Calu3 (cell line): ENCODE measurements at places on chromosomes 2 and 18.
A peak's percentile ranks its signal among the peaks of the same experiment; 100 is the strongest.

- no peak for DNase-seq
Observed at GRCh38 chr18:35026407-35027061, 14.7 kb upstream of the MAPRE2 start.

GRCh38 chr2:85534881-85535280 lies 4.1 kb upstream of the MAT2A start:
- no peak for DNase-seq

DNA sequence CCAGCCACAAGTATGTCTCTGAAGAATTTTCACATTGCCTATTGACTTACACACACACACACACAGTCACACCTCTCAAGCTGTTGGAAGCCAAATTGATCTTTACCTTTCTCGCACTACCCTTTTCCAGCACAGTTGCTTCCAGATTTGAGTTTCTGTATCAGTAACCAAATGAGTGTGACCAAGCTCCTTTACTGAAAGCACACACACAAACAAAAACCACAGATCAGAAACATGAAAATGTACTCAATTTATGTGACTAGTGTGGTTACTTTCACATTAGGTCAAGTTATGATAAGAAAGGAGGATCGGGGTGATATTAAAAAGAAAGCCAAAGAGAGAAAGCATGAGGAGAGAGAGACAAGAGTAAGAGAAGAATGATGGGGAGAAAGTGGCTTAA lies 993.9 kb upstream of the POU3F3 start:
- no peak for DNase-seq

DNA sequence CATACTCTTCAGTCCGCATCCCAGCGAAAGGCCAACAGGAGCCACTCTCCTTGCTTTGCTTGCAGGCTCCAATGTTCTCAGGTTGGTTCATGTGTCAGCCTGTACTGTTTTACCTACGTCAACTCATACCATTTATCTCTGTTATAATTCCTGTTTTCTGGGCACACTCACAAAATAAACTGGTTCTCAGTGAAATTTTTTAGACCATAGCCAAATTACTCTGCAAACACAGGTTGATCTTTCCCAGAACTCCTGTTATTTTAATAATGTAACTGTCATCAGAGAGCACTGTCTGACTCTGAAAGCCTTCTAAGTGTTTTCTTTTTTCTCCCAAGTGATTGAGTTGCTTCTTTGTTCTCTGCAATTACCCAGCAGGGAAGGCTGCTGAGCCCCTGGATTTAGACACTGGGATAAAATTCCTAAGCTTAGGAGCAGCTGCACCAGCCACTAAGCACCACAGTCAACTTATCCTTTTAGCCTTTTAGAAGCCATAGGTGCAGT lies 111.6 kb upstream of the PIEZO2 start:
- no peak for DNase-seq

DNA sequence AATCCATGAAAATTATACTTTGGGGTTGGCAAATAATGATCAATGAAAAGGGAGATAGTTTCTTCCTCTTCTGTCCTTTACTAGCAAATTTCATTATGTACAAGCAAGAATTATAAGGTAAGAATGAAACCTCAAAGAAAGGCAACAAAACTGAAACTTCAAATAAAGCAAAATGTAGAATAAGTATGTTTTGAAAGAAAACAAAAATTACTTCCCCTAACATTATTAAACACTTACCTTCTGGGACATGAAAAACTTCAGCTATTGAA lies 29.4 kb downstream of the THADA start:
- DNase-seq: no peak

GRCh38 chr18:57009844-57010243 lies 137.0 kb upstream of the BOD1L2 start:
- no peak for DNase-seq

DNA sequence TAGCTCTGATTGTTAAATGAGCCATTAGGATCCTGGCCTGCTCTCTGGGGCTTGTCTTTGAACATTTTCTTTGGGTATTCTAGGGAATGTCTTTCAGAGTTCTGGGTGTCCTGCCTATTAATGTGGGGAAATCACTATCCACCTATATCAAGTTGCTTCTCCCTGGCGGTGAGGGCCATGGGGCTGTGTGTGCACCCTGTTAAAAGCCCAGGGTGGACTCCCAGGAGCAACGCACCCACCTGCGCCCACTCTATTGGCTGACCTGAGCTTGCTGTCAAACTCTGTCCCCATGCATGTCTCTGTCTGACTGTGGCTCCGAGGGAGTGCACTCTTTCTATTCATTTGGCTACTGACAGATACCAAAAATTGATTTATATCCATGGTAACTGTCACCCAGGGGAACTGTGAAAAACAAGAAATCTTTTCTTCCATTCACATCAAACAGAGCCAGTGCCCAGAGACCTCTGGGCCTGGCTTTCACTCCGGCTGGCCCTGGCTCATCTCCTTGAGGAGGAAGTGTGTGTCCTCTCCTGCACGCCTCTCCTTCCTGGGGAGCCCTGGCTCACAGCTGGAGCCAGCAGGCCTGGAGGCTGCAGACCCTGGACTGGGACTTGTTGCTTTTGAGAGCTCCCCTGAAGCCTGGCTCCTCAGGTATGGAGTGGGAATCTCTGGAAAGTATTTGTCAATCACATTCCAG lies 10.5 kb upstream of the TOGARAM2 start:
- DNase-seq: no peak

DNA sequence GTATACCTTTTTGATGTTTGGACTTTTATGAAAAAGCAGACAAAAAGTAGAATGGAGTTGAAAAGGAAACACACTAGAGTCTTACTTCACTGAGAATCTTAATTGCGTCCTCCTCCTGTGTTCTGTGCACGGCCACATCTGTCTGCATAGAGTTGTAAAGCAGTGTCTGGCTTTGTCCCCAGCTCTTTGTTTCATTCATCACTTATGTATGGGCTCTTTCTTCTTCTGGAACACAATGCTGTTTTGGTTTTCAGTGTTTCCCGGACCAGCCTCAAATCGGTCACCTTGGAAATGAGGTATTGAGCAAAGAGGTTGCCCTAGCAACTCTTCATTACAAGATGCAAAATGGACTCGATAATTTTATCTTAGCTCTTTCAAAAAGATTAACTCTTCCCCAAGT lies 104.3 kb upstream of the CNGA3 start:
- no peak for DNase-seq

DNA sequence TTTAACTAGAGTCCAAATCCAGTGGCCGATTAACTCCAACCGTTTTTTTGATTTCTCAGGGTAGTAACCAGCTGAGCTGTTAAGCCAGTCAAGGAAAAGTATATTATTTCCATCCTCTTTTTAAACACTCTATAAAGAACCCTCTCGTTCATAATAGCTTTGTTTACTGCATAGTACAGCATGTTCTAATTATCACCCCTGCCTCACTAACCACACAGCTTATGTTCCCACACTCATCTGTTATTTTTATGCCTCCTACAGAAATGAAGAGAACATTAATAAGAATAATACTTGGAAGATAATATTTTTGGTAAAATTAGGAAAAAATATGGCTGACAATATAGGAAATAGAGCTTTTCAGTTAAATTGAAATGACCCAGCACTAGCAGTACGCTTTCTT lies 2132.8 kb upstream of the CELF4 start:
- no peak for DNase-seq

DNA sequence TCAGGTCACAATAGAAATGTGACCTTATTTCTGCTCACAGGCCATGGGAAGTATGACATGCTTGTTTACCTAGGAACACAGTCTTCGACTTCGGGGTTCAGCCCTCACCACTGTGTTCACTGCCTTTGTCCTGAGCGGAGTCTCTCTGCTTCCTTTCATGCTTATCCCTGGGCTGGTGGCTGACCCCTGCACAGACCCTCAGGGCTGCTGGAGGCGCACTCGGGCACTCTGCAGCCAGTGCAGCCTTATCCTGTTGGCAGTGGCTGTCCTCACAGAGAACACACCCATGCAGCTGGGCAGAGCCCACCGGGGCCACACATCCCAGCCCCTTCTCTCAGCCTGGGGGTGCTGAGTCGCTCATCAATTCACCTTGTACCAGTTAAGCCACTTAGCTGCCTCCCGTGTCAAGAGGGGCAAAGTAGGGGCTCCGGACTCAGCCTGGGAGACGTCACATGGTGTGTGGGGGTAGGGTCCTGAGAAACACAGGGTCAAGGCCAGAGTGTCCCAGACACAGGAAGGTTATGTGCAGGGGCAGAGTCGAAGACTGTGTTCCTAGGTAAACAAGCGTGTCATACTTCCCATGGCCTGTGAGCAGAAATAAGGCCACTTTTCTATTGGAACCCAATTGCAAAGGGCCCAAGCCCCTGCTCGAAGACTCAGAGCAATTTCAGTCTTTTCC lies 107.5 kb downstream of the FAM210A start:
- no peak for DNase-seq

DNA sequence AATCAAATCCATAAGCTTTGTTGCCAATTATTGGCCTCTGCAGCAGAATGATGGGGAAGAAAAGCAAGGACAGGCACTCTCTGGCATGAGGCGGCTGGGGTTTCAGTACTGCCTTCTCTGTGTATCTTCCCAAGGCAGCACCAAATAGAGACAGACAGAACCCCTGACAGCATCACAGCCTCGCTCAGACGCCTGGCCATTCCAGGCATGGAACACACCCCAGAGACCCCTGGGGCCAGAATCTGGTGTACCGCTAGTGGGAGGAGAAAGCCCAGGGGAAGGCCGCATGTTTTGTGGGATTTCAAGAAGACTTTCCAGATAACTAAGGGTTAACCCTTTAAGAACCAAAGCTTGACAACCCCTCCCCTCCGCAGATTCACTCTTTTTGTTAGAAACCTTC lies 282.1 kb downstream of the EN1 start:
- no peak for DNase-seq

DNA sequence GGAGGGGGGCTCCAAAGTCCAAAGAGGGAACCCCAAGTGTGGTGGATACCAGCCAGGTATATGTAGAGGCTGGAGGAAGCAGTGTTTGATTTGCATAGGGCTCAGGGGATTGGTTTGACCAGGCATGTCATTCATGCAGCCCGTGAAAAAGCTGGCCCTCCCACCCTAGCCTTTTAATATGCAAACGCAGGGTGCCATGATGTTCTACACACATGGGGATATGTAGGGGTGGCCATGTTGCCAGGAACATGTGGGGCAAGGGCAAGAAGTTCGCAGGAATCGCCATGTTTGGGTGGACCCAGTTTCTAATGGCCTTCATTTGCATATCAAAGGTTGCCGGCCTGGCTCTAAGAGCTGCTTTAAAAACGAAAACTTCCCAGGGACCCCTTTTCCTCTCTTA lies 33.6 kb downstream of the B3GNT7 start:
- no peak for DNase-seq

GRCh38 chr2:148244593-148245292 lies 223.9 kb downstream of the MBD5 start:
- no peak for DNase-seq

DNA sequence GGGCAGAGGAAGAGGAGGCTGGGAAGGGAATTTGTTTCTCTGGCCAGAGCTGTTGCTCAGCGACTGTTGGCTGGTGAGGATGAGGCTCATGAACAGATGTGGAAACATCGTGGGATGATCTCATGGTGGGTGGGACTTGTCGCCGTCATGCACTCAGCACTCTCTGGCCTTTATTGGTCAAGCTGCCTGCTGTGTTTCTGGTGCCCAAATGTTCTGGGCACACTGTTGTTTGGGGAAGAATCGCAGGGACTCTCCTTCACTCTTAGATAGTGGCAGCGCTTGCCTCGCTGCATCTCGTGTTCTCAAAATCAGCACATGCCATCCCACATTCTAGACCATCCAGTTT lies 145.6 kb downstream of the AGAP1 start:
- no peak for DNase-seq

DNA sequence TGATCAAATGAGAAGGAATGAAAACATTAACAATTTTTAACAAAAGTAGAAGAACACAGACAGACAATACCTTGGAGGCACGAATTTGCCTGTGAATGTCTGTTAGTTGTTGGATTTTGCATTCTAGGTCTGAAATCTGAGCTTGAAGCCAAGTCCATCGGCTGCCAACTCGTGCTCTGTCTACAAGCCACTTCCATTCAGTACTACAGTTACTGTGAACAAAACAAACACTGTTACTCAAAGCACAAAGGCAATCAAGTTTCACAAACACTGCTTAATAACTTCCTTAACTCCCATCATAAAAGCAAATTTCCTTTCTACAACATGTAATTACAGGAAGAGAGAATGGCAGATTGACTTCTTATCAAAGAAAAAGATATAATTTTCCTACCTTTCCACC lies 42.2 kb downstream of the KANSL1L start:
- DNase-seq: no peak

- DNase-seq: no peak
Observed at GRCh38 chr2:190441564-190441963, 33.4 kb downstream of the MFSD6 start.

- no peak for DNase-seq
Observed at GRCh38 chr2:134146161-134146560, 107.7 kb upstream of the MGAT5 start.

DNA sequence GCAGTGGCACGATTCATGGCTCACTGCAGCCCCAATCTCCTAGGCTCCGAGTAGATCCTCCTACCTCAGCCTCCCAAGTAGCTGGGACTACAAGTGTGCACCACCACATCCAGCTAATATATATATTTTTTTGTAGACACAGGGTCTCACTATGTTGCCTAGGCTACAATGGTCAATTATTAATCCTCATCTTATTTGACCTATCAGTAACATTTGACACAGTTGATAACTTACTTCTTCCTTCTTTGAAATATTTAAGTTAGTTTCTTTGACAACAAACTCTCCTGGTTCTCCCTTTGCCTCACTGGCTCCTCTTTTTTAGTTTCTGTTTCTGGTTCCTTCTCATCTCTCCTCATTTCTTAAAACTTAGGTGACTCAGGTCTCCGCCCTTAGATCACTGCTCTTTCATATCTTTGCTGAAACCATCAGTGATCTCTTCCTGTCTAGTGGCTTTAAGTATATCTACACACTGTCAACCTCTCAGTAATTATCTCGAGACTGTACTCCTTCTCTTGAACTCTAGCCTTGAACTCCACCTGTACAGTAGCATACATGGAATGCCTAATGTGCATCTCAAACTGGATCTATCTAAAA lies 11.5 kb downstream of the PGAP1 start:
- no peak for DNase-seq

- no peak for DNase-seq
Observed at GRCh38 chr2:226273440-226273839, 526.2 kb downstream of the IRS1 start.

- peak; percentile 30 for DNase-seq
Observed at GRCh38 chr2:235836491-235836911, 331.7 kb downstream of the GBX2 start.

- no peak for DNase-seq
Observed at GRCh38 chr2:72979896-72980295, 62.6 kb downstream of the EMX1 start.

GRCh38 chr18:75450906-75451305 lies 23.4 kb upstream of the SMIM21 start:
- DNase-seq: no peak

DNA sequence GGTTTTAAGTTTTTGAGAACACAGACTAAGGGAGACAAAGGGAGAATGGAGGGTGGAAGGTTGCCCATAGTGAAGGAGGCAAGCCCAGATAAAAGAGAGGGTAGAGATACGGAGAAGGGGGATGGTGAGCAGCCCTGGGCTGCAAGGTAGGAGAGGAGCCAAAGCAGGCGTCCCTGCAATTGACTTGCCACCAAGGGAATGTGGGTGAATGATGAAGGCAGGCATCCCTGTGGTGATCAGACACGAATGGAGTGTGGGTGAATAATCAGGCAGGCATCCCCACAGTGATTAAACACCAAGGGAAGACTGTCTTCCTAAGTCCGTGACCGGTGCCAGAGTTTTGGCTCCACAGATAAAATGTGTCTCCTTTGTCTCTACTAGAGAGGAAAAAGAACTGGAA lies 16.5 kb upstream of the ALPK2 start:
- DNase-seq: no peak
